ENCODE measurements at places on chromosomes 1 and 21.

GRCh38 chr1:215786997-215787396, 219.9 kb downstream of the KCTD3 start:
- DNase-seq, result no peak

DNA sequence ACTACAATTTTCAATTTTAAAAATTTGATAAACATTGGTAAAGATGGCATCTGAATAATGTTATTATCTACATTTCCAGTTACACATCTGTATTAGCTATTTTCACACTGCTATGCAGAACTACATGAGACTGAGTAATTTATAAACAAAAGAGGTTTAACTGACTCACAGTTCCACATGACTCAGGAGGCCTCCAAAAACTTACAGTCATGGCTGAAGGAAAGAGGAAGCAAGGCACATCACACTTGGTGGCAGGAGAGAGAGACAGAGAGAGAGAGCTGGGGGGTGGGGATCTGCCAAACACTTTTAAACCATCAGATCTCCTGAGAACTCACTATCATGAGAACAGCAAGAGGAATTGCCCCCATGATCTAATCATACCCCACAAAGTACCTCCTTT, 850.0 kb downstream of the LTN1 start:
- no peak for DNase-seq

GRCh38 chr1:116008656-116009390, 32.5 kb downstream of the SLC22A15 start:
- DNase-seq, result no peak

DNA sequence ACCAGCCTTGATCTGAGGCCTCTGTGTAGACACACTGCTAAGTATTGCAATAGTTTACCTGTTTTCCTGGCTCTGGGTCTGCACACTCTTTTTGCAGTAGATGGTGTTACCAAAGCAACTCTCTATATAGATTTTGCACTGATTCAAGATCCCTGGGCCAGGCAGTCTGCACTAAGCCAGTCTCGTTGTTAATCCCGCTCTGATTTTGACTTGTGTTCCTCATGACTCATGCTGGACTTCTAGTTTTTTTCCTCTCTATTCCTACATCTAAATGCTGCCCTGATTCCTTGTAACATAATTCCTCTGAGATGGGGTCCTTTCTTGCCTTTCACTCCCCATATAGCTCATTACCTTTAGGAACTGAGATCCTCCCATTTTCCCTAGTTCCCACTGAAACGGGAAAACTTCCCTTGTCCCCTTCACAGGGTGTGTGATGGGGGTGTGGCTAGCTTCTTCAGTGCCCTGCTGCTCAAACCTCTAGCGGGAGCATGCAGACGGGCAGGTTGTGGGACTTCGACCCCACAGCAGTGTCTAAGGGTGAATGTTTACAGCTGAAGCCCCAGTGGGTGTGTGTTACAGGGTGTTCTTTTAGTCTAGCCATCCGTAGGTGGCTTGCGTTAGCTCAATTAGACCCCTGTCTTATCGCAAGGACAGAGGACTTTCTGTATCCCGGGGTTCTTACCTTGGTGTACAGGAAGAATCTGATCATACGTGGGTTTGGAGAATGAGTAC, 106.5 kb upstream of the RAB3GAP2 start:
- DNase-seq, result no peak

GRCh38 chr1:232012773-232013386, 386.3 kb downstream of the DISC1 start:
- DNase-seq, result no peak
